ENCODE measurements at places on chromosomes 11 and 22.

GRCh38 chr11:74520927-74521665, 27.6 kb upstream of the LIPT2 start:
- DNase-seq = no peak

DNA sequence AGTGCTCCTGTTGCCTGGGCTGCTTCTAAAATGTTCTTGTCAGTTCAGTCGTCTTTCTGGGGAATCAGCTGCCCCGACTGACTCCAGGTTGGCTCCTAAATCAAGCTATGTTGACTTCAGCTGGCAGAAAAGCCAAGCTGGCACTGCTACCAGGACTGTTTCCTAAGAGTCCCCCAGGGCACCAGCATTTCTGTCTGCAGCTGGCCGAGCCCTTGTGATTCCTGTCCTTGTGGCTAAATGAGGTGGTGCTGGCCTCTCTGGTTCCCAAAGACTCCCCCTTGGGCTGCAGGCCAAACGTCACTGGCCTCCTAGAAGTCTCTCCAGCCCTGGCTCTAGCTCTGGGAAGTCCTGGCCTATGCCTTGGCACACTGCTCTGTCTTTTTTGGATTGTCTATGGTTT, 31.1 kb downstream of the GRAMD1B start:
- DNase-seq = no peak

DNA sequence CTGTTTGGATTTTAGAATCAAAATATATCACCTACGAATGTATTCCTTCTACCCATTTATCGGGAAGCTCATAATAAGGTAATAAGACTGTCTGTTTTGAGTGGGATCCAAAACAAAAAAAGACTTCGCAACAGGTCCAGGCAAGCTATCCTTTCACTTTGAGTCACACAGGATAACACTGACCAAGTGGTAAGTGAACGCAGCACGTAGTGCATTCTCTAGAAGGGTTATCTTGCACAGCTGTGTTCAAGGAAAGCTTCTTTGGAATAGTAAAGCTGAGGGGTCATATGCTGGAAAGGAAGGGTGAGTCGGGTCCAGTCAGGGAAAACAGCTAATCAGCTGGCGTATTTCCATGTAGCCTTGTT, 22.3 kb upstream of the NRGN start:
- DNase-seq = no peak

DNA sequence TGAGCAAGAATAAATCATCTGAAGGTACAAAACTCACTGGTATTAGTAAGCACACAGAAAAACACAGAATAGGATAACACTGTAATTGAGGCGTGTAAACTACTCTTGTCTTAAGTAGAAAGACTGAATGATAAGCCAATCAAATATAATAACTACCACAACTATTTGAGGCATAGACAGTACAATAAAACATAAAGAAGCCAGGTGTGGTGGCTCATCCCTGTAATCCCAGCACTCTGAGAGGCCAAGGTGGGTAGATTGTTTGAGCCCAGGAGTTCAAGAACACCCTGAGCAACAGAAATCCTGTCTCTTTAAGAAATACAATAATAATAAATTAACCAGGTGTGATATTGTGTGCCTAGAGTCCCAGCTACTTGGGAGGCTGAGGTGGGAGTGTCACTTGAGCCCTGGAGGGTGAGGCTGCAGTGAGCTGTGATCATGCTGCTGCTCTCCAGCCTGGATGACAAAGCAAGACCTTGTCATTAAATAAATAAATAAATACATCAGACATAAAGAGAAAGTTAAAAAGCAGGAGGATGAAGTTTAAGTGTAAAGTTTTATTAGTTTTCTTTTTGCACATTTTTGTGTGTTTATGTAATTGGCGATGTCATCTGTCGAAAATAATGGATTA, 390.6 kb downstream of the DYNC2H1 start:
- no peak for DNase-seq

- no peak for DNase-seq
Observed at GRCh38 chr11:11532574-11532973, 89.2 kb downstream of the GALNT18 start.

GRCh38 chr11:59891781-59892181, 13.2 kb downstream of the OOSP3 start:
- DNase-seq = peak; percentile 15

- DNase-seq = no peak
Observed at GRCh38 chr11:31325160-31325559, 44.4 kb downstream of the DCDC1 start.

All from neuronal stem cell (in vitro differentiated cells).